T-helper 2 cell (primary cell): ENCODE measurements at places on chromosomes 12 and 14.

DNA sequence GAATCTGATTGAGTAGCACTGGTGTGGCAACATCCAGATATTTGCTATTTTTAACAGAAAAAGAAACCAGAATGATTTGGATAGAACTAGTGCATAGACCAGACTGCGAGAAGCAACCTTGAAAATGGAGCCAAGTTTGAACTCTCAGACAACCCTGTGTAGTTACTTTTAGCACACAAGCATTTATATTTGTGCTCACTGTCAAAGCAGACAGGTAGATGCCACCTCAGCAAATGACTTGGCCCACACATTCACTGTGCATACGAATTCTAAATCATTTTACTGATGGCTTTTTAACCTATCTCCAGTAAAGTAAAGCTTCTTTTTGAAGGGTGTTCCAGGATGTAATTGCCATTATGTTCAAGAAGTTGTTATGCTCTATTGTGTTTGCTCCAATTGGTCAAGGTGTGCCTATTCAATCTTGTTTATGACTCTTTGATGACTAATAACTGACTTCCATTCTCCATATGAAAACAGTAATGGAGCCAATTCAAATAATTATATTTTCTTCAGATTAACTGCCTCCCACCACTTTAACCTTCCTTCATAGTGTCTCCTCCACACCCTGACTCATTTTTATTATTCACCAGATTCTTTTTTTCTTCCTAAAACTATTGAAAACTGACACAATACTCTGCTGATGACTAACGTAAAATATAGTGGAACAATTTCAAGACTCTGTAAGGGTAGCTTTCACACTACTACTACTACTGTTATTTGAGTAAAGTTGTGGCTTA is 138.5 kb downstream of the CCER1 start:
- no peak for DNase-seq

- DNase-seq = peak; percentile 83
These were observed 212.0 kb downstream of the PTPRO start for GRCh38 chr12:15534322-15534721.

- DNase-seq = no peak
These were observed 54.3 kb upstream of the KCNJ8 start for GRCh38 chr12:21828779-21829178.

- no peak for DNase-seq
These were observed 819.2 kb downstream of the FSCB start for GRCh38 chr14:43687921-43688320.

GRCh38 chr12:43332977-43333640 is 218.9 kb downstream of the ADAMTS20 start:
- DNase-seq = no peak

DNA sequence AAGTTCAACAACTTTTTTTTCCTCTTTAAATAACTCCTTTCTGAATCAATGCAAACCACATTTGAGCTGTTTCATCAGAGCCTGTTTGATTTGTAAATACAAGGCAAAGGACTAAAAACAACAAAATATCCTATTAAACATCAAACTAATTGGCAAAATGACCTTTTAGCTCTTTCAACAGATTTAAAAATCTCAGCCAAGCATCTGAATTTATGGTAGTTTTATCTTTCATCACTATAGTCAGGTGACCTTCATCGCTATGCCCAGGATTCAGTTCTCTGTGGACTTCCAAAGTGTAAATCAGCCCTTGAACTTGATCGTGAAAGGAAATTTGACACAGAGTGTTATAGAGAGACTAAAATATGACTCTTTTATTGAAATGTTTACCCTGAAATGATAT is 1554.5 kb upstream of the FLRT2 start:
- no peak for DNase-seq

DNA sequence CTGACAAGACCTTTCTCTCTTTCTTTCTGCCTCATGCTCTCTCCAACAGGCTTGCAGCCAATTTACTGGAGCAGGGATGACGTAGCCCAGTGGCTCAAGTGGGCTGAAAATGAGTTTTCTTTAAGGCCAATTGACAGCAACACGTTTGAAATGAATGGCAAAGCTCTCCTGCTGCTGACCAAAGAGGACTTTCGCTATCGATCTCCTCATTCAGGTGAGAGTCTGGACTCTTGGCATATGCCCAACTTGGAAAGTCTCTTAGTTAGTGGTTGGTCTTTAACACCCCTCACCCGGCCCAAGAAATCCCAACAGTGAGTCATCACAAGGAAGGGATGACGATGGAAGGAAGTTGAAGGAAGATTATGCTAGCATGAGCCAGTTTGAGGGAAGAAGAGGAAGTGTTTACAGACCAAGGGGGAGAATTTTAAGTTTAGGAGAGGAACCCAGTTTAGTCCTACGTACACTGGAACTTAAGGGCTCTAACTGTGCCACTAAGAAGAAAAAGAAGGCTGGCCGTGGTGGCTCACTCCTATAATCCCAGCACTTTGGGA is 189.7 kb downstream of the ETV6 start:
- DNase-seq = no peak

GRCh38 chr14:74888164-74889158 is 6.7 kb downstream of the DLST start:
- DNase-seq = no peak

DNA sequence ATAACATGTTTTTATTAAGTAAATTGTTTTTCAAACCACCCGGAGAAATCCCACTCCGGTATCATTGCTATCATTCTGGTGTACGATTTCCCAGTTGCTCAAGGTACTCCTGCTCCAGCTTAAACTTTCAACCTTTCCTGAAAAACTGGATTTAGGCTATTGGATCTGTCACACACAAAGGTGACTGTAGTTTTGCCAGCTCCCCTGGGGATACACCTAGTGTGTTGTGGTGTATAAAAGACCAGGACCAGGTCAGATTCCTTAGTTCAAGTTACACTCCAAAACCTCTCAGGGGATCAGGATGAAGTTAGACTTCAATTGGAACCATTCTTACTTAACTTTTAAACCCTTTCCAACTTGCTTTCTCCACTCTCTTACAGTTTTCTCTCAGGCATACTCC is 303.9 kb downstream of the NOVA1 start:
- DNase-seq = no peak

DNA sequence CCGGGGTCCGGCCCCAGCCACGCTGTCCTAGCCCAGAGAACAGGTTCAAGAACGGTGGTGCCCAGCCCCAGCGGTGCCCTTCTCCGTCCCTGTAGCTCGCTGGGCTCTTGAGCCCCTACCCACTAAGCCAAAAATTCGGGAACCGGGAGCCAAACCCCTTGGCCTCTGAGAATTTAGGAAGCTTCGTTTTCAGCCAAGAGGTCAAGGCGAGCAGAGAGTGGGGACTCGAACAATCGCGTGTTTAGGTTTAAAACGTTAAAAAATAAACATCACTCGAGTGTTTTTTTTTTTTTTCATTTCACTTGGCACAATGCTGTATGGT is 6.2 kb downstream of the SIX1 start:
- DNase-seq = no peak

DNA sequence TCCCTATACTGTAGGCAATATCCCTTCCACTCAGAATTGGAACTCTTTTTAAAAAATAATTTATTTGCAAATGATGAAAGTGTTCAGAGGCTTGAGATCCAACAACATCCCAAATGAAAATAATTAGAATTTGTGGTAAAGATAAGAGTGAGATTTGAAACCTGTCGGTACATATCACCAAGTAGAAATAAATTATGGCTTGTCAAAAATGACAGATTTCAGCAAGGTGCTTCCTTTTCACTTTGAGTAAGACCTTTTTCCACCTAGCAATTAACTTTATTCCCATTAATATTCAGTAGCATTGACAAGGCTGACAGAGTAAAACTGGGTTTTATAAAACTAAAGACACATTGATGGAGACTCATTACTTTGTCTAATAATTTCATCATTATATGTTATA is 107.7 kb upstream of the PRKD1 start:
- DNase-seq = no peak

DNA sequence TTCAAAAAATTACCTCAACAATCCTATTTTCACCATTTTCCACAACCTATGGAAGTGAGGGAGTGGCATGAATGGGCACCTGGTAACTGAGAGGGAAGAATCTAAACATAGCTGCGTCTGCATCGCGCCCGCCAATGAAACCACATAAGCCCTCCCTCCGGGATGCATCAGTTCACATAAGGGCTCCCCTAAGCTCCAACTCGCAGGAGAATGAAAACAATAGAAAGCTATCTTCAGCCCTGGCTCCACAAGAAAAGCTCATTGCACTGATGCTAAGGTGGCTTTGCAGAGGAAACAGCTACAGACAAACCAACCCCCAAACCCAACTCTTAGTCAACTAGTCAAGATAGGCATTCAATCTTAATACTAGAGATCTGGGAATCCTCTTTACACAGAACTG is 173.3 kb downstream of the FOXN3 start:
- no peak for DNase-seq

DNA sequence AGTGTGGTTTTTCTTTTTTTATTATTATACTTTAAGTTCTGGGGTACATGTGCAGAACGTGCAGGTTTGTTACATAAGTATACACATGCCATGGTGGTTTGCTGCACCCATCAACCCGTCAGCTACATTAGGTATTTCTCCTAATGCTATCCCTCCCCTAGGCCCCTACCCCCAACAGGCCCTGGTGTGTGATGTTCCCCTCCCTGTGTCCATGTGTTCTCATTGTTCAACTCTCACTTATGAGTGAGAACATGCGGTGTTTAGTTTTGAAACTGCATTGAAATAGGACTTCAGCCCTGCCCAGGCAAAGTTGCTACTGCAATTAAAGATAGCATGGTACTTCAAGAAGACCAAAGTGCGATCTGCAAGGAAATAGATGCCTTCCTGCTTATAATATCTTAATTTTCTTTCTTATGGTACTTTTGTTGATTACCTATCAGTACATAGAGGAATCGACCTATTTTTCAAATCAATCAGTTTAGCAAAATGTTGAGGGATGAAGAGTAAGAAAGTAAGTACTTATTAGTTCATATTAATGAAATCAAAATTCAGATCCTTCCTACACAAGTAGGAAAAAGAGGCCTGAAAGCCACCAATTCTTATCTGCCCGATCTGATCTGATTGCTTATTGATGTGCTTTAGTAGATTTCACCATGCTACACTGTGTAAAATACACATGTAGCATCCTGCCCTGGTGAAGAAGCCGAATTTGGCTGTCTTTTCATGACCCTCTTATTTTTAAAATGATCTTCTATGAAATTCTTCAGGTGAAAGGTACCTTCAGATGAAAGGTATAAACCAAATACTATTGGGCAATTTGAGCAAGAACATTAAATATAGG is 1.6 kb downstream of the LTA4H start:
- DNase-seq = no peak

GRCh38 chr12:3480764-3481163 is 10.2 kb upstream of the PRMT8 start:
- no peak for DNase-seq

DNA sequence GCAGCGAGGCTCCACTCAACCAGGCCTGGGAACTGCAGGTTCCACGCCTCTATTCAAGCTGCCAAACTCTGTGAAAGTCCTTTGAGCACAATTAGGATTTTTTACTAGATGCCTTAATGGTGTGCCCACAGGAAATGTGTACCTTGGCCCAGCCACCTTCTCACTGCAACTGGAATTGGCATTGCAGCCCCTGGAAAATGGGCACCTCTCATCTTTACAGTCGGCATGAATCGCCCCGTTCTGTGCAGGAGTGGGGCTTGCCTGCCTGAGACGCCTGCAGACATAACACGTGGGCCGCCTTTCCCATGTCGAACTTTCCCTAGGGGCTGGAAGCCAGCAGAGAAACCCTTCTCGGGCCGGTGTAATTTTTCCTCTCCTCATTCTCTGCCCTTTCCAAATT is 42.0 kb upstream of the ELK3 start:
- DNase-seq = no peak

DNA sequence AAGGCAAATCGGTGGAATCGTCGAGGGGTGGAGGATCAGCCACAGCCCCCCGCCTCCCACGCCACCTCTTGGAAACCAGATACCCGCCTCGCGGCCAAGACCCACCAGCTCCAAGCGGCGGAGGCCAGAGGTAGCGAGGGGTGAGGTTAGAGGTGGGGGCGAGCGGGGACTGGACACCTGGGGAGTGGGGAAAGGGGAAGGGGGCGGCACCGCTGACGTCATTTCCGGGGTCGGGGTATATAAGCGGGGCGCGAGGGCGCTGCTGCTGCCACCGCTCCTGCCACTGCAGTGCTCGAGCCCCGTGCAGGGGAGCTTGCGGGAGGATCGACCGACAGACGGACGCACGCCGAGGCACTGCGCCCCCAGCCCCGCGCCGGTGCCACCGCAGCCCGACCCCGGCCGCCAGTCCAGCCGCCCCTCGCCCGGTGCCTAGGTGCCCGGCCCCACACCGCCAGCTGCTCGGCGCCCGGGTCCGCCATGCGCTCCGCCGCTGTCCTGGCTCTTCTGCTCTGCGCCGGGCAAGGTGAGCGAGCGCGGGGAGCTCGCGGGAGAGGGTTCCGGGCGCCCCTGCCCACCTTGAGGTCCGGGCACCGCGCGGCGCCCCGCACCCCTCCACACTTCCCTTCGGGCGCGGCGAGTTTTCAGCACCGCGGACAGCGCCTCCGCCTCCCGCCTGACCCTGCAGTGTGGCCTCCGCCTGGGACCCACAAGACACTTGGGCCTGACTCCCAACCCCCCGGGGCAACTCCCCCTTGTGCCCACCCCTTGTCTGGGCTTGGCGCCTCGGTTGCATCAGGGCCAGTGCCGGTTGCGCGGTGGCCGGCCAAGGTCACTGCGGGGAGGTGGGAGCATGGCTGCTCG is at the start of gene CHGA:
Gene CHGA (plus strand): TSS at position 268 of the 861 bp plus-strand sequence. CDS start 210 bp downstream, at position 478.
- DNase-seq = peak; percentile 40

- no peak for DNase-seq
These were observed 128.8 kb downstream of the CCDC60 start for GRCh38 chr12:119463211-119463926.

DNA sequence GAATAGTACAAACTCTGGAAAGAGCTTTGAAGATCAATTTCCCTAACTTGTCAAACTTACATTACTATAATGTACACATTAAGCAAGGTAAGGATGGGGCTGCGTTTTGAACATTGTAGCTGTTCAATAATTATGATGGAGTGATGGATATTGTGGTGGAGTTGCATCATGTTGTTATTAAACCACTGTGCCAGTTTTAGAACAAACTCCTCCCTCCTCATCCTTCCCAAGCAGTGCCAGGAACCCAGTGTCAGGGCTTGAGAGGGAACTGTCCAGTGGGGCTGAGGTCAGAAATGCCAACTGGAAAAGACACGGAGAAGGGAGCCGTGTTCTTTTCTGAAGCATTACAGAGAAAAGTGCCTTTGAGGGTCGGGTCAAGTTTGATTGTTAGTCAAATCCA is 31.9 kb upstream of the PAPOLA start:
- DNase-seq = no peak

DNA sequence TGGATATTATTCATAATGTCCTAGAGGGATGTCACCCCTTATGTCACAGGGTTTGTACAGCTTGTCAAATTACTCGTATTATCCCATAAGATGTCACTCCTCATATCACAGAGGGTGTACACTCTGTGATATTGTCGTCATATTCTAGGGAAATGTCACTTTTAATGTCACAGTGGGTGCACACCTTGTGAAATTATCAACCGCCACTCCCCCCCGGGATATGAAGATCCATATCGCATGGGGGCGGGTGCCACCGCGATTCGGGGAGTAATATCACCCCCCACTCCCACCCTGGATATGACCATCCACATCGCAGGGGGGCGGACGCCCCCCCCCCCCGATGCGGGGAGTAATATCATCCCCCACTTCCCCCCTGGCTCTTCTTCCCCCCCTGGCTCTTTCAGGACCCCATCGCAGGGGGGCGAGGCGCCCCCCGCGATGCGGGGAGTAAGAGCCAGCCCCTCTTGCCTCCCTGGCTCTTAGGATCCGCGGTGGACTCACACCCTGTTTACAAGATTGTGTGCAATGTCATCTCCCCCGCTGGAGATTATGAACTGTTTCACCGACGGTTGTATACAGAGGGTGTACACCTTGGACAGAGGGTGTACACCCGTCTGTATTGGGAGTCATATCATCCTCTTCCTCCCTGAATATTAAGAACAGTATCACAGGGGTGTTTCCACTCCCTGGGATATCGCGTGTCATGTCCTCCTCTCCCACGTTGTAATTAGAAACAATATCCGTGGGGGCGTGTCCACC is 92.8 kb downstream of the FRMD6 start:
- no peak for DNase-seq
